Naive B cell (primary cell): ENCODE measurements at places on chromosomes 5 and 9. TPM values are rescaled to one million over a fixed set of nuclear protein-coding genes. Genes with fewer than 3 reads are reported as not detected.

Gene CACNA1B
- not detected for polyA plus RNA-seq

Gene FABP6
- polyA plus RNA-seq, result not detected

Gene RASA1
- 7.6 TPM for polyA plus RNA-seq

Gene PCDHGC3
- polyA plus RNA-seq, result not detected

Gene DMGDH
- 2.4 TPM for polyA plus RNA-seq

Gene FBXL7
- not detected for polyA plus RNA-seq
